ENCODE measurements at places on chromosomes 6 and 20. TPM values are rescaled to one million over a fixed set of nuclear protein-coding genes. Genes with fewer than 3 reads are reported as not detected.
A peak's percentile ranks its signal among the peaks of the same experiment; 100 is the strongest.

Gene FUT9
- polyA plus RNA-seq, result 0.02 TPM

DNA sequence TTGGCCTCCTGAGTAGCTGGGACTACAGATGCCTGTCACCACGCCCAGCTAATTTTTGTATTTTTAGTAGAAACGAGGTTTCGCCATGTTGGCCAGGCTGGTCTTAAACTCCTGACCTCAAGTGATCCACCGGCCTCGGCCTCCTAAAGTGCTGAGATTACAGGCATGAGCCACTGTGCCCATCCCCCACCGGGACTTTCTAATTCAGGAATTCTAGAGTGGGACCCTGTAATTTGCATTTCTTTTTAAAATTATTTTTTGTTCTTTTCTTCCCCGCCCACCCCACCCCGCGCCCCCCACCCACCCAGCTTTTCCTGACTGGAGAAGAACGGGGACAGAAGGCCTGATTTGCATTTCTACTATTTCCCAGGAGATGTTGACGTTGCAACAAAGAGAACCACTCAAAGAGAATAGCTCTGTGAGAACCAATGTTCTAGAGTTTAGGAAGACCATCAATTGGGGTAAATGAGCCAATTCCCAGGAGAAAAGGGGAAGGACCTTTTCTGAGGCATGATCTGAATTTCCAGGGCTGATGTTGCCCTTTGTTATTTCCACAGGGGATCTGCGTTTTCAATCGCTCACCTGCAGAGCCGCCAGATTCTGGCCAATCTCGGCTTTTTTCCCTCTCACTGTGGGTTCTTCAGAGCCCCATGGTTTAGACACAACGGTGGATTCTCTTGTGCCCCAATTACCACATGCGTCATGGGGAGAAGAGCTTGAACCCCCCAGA is 33.2 kb upstream of the TFAP2C start:
- H3K27me3 ChIP-seq, result no peaks in the 10 kb centered on the region
- DNase-seq, result no peak
- H3K4me1 ChIP-seq, result no peaks in the 10 kb centered on the region
- H3K27ac ChIP-seq, result no peak overlapping the region

DNA sequence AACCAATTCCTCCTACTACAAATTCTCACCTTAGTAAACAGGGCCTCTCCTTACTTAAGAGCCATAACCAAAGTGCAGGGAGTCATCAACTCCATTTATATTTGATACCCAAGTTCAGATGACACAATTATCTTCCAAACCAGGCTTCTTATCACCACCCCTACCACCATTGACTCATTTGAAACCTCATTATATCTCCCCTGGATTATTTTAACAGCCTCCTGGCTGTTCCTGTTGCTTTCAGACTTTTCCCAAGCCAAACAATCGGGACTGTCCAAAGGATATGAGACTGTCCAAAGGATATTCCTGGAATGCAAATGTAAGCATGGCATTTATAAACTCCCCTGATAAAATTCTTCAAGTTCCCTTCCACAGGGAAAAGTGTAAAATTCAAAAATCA is 394.3 kb downstream of the MAFB start:
- no peaks in the 10 kb centered on the region for H3K27me3 ChIP-seq
- H3K36me3 ChIP-seq, result no peaks in the 10 kb centered on the region
- no peaks in the 10 kb centered on the region for H3K4me1 ChIP-seq
- H3K27ac ChIP-seq, result no peak overlapping the region
- H3K4me3 ChIP-seq, result no peak overlapping the region

DNA sequence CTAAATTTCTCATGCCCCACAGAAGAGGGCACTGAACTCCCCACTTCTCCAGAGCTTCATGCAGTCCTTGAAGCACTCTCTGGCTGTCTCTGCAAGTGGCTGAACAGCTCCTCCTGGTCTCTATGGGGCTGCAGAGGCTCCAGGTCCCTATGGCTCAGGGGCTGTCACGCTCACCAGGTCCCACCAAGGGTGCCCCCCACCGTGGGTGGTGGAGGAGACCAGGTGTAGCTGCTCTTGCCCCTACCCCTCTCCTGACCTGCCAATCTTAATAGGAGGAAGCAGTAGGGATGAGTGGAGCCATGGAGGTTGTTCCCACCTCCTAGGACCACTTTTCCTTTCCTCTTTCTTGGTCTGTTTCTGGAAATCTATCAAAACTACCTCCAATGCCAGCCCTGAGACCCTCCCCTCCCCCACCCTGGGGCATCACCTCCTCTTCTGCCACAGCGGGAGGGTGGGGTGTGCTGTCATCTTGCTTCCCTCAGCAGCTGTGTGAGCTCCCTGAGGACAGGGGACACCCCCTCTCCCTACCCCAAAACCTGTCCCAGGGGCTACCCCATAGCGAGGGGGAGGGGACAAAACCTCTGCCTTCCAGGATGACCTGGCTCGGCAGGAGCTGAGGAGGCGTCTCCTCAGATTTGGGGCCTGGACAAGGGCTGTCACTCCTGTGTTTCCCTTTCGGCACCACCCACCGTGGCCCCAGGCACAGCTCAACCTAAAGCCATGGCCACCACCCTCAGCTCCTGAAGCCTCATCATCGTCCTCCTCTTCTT is 12.0 kb upstream of the RAET1E start:
- no peaks in the 10 kb centered on the region for H3K4me1 ChIP-seq
- DNase-seq, result no peak
- no peak overlapping the region for H3K4me3 ChIP-seq
- no peak overlapping the region for H3K27ac ChIP-seq

- no peak overlapping the region for H3K27ac ChIP-seq
- no peak overlapping the region for H3K4me3 ChIP-seq
- no peak for DNase-seq
- H3K4me1 ChIP-seq, result no peaks in the 10 kb centered on the region
- no peaks in the 10 kb centered on the region for H3K27me3 ChIP-seq
- H3K36me3 ChIP-seq, result no peaks in the 10 kb centered on the region
Observed at GRCh38 chr20:33158637-33159385, 9.1 kb upstream of the BPIFA2 start.

DNA sequence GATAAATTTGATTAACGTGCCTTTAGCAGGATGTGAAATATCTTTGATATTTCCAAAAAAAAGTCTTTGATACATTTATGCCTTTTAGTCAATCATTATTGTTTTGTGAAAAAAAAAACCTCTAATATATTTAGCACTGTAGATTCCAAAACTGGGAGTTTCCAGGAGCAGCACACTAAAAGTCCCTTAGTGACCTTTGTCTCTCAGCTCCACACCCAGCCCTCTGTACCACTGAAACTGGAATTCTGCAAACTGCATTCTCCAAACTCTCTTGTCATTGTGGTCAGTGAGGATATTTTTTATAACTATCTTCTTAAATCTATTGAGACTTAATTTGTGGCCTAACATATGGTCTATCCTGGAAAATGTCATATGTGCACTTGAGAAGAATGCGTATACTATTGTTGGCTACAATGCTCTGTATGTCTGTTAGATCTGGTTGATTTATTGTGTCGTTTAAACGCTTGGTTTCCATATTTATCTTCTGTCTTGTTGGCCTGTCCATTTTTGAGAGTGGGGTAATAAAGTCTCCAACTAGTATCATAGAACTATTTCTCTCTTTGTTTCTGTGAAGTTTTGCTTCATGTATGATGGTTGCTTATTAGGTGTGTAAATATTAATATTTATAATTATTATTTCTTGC is 73.2 kb upstream of the CNKSR3 start:
- DNase-seq, result no peak
- no peaks in the 10 kb centered on the region for H3K36me3 ChIP-seq
- no peaks in the 10 kb centered on the region for H3K27me3 ChIP-seq
- H3K4me3 ChIP-seq, result no peak overlapping the region
- no peaks in the 10 kb centered on the region for H3K4me1 ChIP-seq
- H3K27ac ChIP-seq, result no peak overlapping the region

DNA sequence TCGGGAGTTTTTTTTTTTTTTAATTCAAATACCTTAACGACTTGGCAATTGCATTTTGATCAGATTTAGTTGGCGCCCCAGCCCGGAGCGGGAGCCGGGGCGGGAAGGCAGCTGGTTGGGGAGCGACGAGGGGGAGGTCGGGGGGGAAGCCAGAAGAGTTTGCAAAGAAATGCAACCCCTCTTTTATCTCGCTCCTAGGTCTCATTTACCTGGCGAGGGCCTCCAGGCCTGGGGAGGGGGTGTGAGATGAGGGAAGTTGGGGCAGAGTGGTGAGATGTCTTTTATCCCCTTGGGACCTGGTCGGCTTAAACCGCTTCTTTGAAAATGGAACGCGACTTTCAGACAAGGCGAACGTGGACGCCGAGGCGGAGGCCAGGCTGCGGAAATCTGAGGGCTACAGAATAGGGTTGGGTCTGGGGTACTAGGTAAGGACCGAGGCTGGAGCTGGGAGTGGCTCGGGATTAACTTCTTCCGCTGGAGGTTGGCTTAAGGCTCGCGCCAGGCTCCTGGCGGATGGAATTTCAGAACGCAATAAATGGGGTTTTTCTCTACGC is 40.3 kb downstream of the NCR2 start:
- DNase-seq, result no peak
- no peaks in the 10 kb centered on the region for H3K36me3 ChIP-seq
- peaks cover 7% of the 10 kb centered on the region for H3K27me3 ChIP-seq
- peaks cover 11% of the 10 kb centered on the region for H3K4me1 ChIP-seq
- H3K4me3 ChIP-seq, result no peak overlapping the region
- H3K27ac ChIP-seq, result no peak overlapping the region

Gene TRIM15
- polyA plus RNA-seq, result not detected

- no peak overlapping the region for H3K4me3 ChIP-seq
- H3K27me3 ChIP-seq, result no peaks in the 10 kb centered on the region
- no peak overlapping the region for H3K27ac ChIP-seq
- no peaks in the 10 kb centered on the region for H3K4me1 ChIP-seq
- H3K36me3 ChIP-seq, result no peaks in the 10 kb centered on the region
- no peak for DNase-seq
Observed at GRCh38 chr6:142376115-142376514, 74.3 kb downstream of the ADGRG6 start.

DNA sequence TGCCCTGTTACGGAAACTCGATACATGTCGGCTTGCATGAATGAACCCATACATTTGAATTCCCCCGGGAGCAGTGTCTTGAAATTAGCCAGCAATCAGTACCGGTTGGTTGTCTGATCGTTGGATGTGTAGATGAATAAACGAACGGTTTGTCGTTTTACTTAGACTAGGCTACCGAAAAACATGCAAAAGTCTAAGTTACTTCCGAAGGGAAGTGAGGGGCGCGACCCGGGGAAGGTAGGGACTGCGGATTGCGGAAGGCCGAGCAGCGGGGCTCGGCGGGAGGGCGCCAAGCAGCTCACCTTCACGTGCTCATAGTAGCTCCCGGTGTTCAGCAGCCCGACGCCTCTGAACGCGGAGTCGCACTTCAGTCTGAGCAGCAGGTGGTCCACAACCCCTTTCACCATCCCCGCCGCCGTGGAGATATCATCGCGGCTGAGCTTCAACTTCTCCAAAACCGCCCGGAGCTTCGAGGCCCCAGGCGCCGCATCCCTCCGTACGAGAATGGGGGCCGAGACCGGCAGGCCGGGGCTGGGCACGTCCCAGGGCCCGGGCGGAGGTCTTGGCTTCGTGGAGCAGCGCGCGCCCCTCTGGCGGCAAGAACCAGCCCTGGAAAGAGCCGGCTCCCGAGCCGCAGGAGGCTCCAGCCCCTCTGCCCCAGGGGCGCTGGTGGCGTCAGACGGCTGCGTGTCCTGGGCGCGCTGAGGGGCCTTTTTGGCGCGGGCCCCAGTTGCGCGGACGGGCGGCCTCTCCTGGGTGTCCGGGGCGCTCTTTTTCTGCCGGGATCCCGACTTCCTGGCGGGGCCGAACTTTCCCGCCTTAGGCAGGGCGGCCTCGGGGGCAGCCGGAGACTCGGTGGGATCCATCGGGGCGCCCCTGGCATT is 632 bp downstream of the CGAS start:
- no peaks in the 10 kb centered on the region for H3K27me3 ChIP-seq
- peaks cover 2% of the 10 kb centered on the region for H3K4me1 ChIP-seq
- H3K4me3 ChIP-seq, result peak overlapping the region; percentile 57

DNA sequence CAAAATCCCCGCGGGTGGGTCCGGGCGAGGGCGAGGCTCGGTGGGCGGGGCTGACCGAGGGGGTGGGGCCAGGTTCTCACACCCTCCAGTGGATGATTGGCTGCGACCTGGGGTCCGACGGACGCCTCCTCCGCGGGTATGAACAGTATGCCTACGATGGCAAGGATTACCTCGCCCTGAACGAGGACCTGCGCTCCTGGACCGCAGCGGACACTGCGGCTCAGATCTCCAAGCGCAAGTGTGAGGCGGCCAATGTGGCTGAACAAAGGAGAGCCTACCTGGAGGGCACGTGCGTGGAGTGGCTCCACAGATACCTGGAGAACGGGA is 809 bp downstream of the HLA-G start:
- no peak overlapping the region for H3K4me3 ChIP-seq
- peaks cover 3% of the 10 kb centered on the region for H3K4me1 ChIP-seq
- DNase-seq, result no peak
- no peaks in the 10 kb centered on the region for H3K36me3 ChIP-seq
- H3K27ac ChIP-seq, result no peak overlapping the region
- H3K27me3 ChIP-seq, result no peaks in the 10 kb centered on the region

GRCh38 chr20:63194797-63195173 is 21.1 kb downstream of the YTHDF1 start:
- H3K4me1 ChIP-seq, result peaks cover 7% of the 10 kb centered on the region
- H3K27me3 ChIP-seq, result no peaks in the 10 kb centered on the region
- no peak for DNase-seq
- H3K36me3 ChIP-seq, result no peaks in the 10 kb centered on the region
- H3K4me3 ChIP-seq, result no peak overlapping the region

GRCh38 chr20:47499053-47499452 is 2.6 kb upstream of the NCOA3 start:
- no peaks in the 10 kb centered on the region for H3K27me3 ChIP-seq
- H3K4me3 ChIP-seq, result no peak overlapping the region
- no peaks in the 10 kb centered on the region for H3K36me3 ChIP-seq
- H3K27ac ChIP-seq, result no peak overlapping the region

Gene B4GALT5
- 22.2 TPM for polyA plus RNA-seq

DNA sequence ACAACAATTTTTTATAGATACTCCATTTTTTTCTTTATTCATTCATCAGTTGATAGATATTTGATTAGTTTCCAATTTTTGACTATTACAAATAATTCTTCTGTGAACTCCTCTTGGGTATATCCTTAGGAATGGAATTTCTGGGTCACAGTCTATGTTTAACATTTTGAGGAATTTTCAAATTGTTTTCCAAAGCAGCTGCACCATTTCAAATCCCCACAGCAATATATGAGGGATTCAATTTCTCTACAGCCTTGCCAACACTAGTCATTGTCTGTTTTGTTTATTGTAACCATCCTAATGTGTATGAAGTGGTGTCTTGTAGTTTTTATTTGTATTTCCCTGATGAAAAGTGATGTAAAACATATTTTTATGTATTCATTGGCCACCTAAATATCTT is 320.3 kb upstream of the DEFB112 start:
- H3K27ac ChIP-seq, result no peak overlapping the region
- no peaks in the 10 kb centered on the region for H3K27me3 ChIP-seq
- no peaks in the 10 kb centered on the region for H3K36me3 ChIP-seq
